ENCODE measurements at places on chromosomes 7 and 10.

DNA sequence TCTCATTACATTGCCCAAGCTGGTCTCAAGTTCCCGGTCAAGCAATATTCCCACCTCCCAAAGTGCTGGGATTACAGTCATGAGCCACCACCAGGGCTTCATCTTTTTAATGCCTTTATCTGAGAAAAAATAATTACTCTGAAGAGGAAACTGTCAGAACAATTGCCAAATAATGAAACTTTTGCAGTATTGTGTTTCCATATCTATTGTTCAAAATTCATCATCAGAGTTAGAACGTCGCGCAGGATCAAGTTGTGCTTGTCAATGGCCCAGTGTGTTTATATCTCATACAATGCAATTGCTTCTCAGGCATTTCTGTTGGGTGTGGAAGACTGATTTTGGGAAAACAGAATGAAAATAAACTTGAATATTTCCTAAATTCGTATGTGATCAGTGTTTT lies 143.1 kb downstream of the ARID5B start:
- DNase-seq = no peak

DNA sequence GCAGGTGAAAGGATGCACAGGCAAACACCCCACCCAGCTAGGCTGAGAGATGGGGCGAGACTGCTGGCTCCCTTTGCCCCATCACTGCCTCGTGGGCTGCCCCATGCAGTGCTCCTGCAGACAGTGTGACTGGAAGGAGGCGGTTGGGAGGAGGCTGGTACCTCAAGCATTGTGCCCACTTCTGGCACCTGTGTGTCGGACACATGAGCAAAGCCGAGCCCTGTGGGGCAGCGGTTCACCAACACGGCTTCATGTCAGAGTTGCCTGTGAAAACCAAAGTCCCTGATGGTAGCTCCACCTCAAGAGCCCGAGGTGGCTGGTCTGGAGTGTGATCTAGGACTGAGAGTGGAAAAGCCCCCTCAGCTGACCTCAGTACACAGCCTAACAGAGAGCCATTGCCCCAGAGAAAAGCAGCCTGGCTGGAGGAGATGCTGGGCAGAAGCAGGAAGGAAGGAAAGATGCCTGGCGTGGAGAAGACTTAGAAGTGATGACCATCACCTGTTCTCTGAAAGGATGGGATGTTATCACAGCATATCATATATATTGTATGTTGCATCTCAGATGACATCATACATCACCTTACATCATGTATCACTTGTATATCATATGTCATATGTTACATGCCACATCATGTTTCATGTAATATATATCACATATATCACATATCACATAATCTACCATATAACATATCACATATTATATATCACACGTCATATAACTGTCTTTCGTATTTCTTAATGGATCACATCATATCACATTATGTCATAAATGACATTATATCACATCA lies 75.6 kb downstream of the ADCY1 start:
- no peak for DNase-seq

DNA sequence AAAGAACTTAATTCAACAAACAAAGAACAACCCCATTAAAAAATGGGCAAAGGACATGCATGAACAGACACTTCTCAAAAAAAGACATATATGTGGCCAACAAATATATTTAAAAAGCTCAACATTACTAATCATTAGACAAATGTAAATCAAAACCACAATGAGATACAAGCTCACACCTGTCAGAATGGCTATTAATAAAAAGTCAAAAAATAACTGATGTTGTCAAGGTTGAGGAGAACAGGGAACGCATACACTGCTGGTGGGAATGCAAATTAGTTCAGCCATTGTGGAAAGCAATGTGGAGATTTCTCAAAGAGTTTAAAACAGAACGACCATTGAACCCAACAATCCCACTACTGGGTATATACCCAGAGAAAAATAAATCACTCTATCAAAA lies 19.1 kb downstream of the ZFAND4 start:
- no peak for DNase-seq

DNA sequence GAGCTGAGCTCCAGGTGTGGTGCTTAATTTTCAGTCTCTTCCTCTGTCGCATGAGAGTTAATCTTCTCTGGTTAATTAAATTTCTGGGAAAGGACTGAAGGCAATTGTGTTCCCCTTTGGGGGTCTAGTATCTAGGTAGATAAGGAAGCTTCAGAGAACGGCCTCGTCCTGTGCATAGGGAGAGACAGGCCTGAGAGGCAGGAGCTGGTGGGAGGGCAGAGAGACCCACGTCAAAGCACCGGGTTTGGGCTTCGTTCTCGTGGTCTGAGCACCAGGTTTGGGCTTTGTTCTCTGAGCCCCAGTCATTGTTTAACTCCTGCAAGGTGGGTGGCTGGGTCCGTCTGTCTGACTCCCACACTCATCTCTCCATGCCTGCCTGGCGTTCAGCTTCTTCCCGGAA lies 160.8 kb upstream of the PITRM1 start:
- DNase-seq = no peak

DNA sequence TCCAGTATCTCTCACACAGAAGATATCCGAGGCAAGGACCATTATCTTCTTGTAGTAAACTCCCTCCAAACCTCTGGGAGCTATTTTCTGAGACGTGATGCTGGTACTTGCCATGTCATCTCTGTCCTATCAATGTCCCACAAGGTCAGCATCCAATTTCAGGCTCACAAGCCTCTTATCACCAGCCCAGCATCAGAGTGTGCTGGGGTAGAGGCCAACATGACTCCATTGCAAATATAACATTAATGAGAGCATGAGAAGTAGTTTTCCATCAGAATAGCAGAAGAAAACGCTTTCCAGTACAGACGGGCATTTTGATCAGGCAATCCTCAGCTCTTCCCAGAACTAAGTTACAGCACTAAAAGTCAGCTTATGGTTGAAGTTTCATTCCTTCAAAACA lies 5.6 kb downstream of the MORN4 start:
- DNase-seq = no peak

- no peak for DNase-seq
Measured at GRCh38 chr7:76318488-76319353, 16.2 kb downstream of the HSPB1 start.

DNA sequence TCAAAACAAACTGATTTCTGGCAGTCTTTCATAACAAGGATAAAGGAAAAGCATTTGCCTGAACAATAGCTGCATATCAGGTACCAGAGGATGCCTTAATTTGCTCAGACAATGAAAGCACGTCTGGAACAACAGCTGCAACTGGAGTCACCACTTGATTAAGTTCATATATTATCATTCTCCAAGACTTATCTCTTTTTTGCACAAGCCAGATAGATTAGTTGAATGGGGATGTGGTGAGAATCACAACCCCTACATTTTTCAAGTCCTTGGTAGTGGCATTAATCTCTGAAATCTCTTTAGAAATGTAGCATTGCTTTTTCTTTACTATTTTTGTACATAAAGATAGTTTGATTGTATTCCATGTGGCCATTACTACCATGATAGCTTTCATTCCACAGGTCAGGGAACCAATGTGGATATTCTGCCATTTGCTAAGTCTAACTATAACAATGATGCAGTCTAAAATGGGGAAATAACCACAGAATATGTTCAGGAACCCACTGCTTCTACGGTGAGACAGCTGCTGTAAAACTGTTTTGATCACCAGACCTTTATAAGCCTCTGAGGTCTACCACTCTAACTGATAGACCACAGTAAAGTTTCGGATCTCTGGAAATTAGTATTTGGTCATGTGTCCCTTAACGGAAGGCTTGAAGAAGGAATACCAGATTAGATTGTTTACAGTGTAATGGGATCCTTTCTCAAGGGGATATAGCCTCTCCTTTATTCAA lies 1176.2 kb downstream of the DNAJB9 start:
- no peak for DNase-seq

GRCh38 chr7:139183878-139184338 lies 47.1 kb upstream of the UBN2 start:
- DNase-seq = no peak

- DNase-seq = no peak
Measured at GRCh38 chr10:52066383-52066782, 247.7 kb upstream of the DKK1 start.

- DNase-seq = no peak
Measured at GRCh38 chr7:138776166-138776833, 21.5 kb upstream of the TMEM213 start.

GRCh38 chr7:30143748-30144251 lies 9.0 kb downstream of the MTURN start:
- DNase-seq = no peak

DNA sequence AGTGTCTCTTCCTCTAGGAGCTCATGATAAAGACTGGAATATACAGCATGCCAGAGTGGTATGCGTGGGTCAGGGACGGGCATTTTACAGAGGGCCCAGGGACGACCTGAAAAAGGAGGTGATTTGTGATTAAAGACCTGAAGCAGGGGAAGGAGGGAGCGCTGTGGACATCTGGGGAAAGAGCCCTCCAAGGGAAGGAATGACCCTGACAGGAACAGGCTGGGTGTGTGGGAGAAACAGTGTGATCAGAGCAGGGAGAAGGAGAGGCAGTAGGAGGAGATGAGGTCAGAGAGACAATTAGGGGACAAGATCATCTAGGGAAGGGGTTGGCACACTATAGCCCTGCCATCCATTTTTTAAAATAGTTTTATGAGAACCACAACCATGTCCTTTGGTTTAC lies 3.4 kb upstream of the RASSF4 start:
- DNase-seq = no peak

GRCh38 chr10:110794808-110795207 lies 76.9 kb upstream of the PDCD4 start:
- DNase-seq = no peak

GRCh38 chr10:17785276-17785930 lies 23.7 kb upstream of the MRC1 start:
- DNase-seq = no peak

GRCh38 chr10:109264004-109264403 lies 659.3 kb downstream of the XPNPEP1 start:
- DNase-seq = no peak

DNA sequence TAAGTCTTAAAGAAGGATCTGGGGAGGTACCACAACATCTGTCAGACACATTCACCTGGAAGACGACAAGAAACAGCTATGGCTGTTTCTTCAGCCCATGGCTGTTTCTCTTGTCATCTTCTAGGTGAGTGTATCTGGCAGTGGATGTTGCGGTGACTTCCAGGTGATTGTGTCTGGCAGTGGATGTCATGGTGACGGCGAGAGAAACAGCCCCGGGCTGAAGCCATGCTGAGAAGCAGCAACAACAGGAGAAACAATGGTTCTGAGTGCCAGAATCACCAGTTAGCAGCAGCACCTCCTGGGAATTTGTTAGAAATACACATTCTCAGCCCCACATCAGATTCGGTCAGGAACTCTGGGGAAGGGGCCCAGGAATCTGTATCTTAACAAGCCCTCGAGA lies 68.6 kb upstream of the SYPL1 start:
- no peak for DNase-seq

GRCh38 chr10:45470098-45471012 lies 96.3 kb downstream of the ALOX5 start:
- DNase-seq = peak; percentile 50

DNA sequence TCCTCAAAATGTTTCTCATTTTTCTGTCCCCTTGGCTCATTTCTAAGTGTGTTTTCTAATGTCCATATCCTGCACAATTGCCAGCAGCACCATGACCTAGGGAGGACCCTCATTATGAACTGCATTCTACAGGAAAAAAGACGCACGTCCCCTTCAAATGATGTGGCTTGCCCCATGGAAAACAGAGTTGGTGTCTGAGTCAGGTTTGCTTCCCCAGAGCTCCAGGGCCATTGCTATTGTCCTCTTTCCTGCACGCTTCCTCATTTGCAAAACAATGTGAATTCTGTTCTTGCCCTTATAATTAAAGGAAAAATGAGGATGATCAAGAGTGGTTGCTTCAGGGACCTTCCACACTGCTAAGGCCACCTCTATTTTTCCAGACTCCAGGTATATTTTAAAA lies 14.7 kb upstream of the ASB4 start:
- peak; percentile 47 for DNase-seq

- no peak for DNase-seq
Measured at GRCh38 chr7:832968-833424, 720 bp downstream of the SUN1 start.

GRCh38 chr7:106717955-106718871 lies 57.3 kb upstream of the CCDC71L start:
- peak; percentile 98 for DNase-seq

DNA sequence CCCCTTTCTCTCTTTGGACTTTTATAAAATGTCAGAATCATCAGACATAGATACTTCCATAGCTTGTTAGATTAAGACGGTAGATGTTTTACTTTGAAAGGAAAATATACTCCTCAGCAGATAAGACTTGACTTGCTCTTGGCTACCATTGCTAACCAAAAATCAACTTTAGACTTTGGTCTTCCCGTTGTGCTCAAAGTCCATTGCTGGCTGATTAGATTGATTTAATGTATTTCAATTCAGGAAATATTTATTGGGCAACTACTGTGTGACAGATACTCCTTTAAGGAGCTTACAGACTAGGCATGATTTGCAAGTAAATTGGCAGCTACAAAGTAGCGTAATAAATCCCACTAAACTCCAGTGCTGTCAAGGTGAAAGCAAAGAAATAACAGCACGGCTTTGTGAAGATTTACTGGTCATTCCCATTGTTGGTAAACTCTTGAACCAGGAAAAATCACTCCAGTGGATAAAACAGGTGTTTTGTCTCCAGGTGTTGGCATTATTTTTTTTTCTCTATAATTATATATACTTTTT lies 95.7 kb upstream of the ARMC3 start:
- DNase-seq = no peak

DNA sequence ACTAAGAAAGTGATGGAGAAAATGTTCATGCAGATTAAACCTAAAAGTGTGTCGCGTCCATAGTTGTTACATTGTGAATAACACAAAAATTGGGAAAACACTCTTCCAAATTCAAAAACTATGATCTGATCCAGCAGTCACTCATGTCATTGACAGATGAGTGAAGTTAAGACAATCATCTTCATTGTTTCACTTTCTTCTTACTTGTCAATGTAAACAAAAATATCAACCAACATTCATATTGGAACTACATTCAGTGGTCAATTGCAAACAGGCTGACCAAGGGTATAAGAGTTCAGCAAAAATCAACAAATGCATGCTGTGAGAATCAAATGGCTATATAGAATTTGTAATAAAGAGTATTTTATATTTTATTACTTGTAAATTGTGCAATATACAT lies 1.8 kb downstream of the FRMPD2 start:
- DNase-seq = no peak

DNA sequence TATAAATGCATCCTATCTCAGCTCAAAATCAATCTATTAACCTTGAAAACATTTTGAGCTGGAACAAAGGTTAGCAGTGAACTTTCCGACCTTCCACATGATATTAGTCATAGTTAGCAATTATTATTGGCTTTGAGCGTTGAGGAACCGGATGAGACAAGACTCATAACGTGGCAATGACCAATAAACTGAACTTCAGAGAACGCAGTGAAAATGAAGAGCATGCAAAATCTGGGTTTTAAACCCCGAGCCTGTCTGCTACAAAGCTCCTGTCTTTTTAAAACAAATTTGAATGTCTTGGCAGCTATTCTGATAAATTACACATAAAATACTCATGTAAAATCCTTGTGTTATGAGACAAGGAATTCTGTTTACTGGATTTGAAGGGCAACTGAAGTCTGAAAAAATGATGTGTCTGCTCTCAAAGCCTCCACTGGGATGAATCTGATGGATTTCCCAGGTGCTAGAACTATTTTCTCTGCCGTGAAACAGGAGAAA lies 74.7 kb upstream of the ITGB1 start:
- peak; percentile 75 for DNase-seq
